Inflammatory macrophage treated with lipopolysaccharide for 1 hour (primary cell): ENCODE measurements at places on chromosomes 5 and 9.

DNA sequence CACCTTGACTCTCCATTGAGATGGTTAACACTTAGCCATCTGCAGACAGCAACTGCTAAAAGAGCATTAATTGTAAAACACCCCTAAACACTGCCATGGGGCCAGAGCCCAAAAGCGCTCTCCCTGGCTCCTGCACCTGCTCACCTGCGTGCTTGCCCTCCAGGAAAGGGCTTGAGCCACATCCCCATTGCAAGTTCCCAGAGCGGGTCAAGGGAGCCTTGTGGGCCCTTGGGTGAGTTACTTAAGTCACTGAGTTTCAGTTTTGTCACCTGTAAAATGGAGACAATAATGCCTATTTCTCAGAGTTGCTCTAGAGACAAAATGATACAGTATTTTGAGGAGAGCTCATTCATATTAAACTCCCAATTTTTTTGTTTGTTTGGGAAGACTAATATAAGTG, 967.8 kb downstream of the PTPRD start:
- no peak for DNase-seq

DNA sequence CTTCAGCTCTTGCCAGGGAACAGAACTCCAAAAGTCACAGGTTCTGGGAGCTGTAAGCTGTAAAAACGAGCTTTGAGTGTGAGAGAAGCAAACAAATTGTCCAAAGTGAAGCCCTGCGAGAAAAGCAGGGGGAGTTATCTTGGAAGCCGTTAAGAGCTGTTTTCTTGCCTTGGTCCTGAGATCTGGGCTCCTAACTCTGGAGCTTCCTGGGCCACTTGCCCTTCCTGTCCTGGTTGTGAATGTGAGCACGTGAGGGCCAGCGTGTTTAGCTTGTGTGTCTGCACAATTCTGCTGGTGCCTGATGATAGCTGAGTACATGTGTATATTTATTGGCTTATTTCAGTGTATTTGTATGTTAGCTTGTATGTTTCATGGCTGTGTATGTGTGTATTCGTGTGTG, 40.5 kb downstream of the DAB2IP start:
- DNase-seq = no peak

- DNase-seq = no peak
These were observed 4.5 kb upstream of the CDX1 start for GRCh38 chr5:150162142-150162513.

DNA sequence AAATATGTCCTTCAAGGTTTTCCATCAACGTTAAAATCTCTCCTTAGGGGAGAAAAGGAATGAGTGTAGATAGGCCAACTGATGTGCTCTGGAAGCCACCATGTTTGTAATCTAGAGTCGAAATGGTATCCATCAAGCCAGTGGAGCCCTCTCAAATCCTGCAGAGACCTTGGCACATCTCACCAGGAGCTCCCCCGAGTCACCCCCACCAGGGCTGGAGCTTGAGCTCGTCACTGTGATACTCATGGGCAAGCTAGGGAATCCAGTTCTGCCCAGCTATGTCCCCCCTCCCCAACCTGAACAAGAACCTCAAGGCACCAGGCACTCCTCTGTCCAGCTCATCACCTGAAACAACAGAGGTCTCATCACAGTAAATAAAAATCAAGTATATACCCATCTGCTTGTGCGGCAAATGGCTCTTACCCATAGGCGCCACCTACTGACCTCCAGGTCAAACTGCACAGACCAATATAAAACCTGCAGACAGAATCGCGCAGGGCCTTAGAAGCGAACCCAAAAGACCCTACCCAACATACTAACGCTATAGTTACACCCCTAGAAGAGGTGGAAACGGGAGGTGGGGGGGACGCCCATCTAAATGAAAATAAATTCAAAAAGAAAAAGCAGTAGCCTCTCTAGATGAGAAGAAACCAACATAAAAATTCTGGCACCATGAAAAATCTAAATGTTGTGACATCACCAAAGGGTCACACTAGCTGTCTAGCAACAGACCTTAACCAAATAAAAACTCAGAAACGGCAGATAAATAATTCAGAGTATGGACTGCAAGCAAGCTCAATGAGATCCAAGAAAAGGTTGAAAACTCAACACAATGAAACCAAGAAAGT, 75.0 kb downstream of the TTC39B start:
- no peak for DNase-seq

GRCh38 chr9:137319011-137319738, 17.1 kb upstream of the NRARP start:
- DNase-seq = no peak

- DNase-seq = no peak
These were observed 148.7 kb upstream of the SLC1A3 start for GRCh38 chr5:36457511-36458270.

- DNase-seq = no peak
These were observed 433.7 kb downstream of the ENC1 start for GRCh38 chr5:74206579-74207550.

GRCh38 chr9:70261131-70261870, 2.5 kb downstream of the SMC5 start:
- DNase-seq = no peak

DNA sequence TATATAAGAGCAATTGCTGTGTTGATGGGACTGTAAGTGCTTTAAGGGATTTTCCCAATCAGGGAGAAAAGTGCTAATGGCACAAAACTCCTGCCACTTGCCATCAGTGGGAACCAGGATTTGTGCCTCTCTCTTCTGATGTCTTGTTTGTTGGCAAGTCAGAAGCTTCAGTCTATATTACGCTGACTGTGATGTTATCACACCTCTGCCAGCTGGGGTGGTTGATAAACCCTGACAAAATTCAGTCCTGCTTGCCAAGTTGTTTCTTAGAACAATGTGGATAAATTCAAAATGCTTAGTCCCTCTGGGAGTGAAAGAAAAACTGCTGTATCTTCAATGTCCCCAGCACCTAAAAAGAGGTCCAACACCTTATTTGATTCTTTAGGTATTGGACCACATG, 161.4 kb upstream of the FBXL7 start:
- no peak for DNase-seq

- no peak for DNase-seq
These were observed 29.4 kb downstream of the DROSHA start for GRCh38 chr5:31502506-31502905.

- no peak for DNase-seq
These were observed 37.9 kb upstream of the OCLN start for GRCh38 chr5:69454460-69455249.

- no peak for DNase-seq
These were observed 471.3 kb downstream of the MAT2B start for GRCh38 chr5:163976696-163977095.

DNA sequence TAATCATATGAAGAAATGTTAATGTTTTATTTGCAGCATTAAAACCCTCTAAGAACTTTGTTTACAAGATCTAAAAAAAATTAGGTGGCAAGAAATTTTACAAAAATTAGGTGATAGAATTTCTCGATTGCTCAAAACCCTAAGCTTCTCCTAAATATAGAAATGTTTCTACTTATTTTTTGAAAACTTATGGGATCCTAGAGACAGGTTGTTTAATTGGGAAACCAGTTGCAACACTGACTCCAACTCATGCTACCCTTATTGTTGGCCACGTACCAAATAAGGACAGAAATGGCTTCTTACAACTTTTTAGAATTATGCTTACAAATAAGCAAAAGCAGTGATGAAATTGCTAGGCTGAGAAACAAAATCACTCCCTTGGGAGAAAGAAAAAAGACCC, 531.1 kb downstream of the PDE4D start:
- DNase-seq = no peak

DNA sequence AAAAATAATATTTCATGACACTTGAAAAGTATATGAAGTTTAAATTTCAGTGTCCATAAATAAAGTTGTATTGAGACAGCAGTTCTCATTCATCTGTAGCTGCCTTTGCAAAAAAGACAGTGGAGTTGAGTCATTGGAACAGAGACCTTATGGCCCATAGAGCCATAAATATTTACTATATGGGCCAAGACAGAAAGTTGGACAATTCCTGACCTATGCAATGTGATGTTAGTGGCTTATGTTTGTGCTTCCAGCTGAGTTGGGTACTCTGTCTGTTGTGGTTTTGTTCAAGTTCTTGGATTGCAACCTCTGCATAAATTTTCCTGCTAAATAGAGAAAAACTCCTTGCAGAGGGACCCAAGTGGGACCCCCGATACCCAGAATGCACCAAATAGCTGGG, 69.8 kb downstream of the KCNIP1 start:
- DNase-seq = no peak

GRCh38 chr9:130672466-130672865, 8.1 kb downstream of the PRDM12 start:
- no peak for DNase-seq

- no peak for DNase-seq
These were observed 448.5 kb downstream of the MAT2B start for GRCh38 chr5:163953901-163954300.

DNA sequence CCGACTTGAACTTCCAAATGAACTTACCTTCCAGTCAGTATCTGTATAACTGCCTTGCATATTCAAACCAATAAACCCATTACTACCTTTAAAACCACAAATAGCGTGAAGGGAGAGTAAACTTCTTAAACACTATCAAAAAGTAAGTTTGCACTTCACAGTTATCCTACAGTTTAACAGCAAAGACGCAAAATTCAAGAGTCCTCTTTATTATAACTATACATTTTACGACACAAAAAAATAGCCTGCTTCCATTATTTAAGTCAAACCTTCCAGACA, 1.8 kb downstream of the PTBP3 start:
- DNase-seq = no peak

DNA sequence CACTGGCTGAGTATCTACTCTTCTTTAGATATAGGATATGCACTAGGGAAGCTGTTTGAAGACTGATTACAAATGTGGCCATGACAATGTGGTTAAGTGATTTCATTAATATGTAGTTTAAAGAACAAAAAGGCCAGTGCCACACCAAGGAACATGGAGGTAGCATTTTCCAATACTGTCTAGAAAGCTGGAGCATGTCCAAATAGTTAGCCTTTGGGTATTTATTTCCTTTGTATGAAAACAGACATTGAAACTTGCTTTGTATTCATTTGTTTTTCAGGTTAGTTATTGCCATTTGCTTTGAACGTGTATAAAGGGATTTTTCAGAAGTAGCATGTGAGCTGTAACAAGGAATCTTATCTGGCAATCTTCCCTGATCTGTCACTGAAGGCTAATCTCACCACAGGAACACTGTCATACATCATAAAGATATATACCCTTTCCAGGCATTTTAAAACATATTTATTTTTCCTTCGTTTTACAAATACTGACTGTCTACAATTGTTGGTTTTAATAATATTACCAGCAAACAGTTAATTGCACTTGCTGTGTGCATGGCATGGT, 93.4 kb downstream of the PLPPR1 start:
- no peak for DNase-seq

GRCh38 chr9:70293214-70293613, 34.4 kb downstream of the SMC5 start:
- DNase-seq = no peak

GRCh38 chr9:89555451-89556375, 49.1 kb upstream of the GADD45G start:
- no peak for DNase-seq

DNA sequence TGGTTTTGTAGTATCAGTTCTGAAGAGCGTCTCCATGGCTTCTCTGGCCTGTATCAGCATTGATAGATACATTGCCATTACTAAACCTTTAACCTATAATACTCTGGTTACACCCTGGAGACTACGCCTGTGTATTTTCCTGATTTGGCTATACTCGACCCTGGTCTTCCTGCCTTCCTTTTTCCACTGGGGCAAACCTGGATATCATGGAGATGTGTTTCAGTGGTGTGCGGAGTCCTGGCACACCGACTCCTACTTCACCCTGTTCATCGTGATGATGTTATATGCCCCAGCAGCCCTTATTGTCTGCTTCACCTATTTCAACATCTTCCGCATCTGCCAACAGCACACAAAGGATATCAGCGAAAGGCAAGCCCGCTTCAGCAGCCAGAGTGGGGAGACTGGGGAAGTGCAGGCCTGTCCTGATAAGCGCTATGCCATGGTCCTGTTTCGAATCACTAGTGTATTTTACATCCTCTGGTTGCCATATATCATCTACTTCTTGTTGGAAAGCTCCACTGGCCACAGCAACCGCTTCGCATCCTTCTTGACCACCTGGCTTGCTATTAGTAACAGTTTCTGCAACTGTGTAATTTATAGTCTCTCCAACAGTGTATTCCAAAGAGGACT, 1.5 kb downstream of the GPR21 start:
- no peak for DNase-seq

- DNase-seq = no peak
These were observed 41.8 kb downstream of the LMNB1 start for GRCh38 chr5:126818736-126819135.

GRCh38 chr5:6753851-6754250, 40.6 kb downstream of the TENT4A start:
- DNase-seq = no peak

GRCh38 chr5:146039420-146039819, 66.0 kb downstream of the PLAC8L1 start:
- DNase-seq = peak; percentile 68

GRCh38 chr5:158797498-158797845, 302.2 kb downstream of the EBF1 start:
- no peak for DNase-seq

DNA sequence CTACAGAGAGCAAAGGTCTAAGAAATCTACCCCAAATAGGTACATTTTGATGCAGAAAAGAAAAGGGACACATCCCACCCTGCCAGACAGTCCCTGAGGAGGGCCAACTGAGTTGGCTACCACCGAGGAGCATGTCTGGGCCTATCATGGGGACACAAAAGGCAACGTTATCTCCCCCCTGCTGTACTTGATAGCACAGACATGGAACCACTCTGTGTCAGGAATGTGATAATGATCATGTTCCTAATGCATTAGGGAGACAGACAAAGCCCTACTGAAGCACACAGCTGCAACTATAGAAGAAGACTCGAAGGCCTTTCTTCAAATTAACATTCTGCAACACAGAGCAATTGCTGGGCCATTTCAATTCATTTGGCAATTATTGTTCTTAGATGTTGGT, 84.5 kb downstream of the ENC1 start:
- DNase-seq = no peak

DNA sequence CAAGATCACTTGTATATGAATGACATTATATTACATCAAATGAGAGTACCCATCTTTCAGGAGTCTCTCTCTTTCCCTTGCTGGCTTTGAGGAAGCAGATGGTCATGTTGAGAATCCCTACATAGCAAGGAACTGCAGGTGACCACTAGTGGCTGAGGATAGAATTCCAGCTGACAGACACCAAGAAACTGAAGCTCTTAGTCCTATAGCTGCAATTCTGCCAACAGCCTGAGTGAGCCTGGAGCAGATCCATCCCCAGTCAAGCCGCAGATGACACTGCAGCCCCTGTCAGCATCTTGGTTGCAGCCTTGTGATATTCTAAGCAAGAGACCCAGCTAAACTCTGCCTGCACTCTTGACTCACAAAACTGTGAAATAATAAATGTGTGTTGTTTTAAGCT, 531.5 kb downstream of the CSNK1G3 start:
- DNase-seq = no peak

GRCh38 chr5:149030392-149030791, 32.5 kb downstream of the SH3TC2 start:
- DNase-seq = no peak

- no peak for DNase-seq
These were observed 2.0 kb upstream of the RXFP3 start for GRCh38 chr5:33934176-33934575.
